ENCODE measurements at places on chromosomes 4 and X.

DNA sequence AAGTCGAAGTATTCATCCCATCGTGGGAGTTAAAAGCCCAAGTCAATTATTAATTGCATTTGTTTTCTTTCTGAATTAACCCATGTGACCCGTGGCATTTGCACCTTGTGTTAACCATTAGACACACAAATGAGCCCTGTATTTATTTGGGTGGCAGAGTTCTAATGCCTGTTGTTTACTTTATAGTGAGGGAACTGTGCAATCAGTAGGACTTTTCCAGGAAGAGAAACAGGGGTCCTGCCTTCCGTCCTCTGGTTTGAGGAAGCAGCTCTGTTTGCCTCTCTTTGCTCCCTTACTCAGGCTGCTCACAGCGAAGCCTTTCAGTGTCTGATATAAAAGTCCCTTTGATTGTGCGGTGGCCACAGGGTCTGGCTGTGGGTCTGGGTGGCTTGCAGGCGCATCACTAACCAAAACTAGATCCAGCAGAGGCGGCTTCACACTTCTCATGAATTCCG lies 263.6 kb downstream of the PTTG2 start:
- no peak for DNase-seq

DNA sequence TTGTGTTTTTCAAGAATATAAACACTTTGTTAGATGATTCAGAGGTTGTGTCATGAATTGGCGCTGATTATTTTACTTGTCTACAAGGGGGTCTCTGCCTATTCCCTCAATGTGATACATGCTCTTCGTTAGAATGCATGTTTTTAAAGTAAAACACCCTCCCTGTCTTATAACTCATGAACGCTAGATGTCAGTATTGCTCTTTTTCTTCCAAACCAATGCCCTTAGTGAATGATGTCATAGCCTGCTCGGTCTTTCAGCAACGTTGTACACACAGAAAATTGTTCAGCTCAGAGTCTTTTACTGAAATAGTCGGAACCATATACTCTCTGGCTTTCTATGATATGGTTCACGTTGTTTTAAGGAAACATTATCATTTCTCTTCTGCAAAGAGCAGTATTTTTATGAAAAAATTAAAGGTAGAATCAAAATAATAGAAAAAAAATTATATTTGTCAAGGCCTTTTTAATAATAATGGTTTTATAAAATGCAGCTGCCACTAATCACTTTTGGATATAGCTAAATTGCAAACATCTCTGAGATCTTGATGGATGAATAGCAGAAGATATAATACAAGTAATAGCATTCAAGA lies 292.9 kb downstream of the TLL1 start:
- peak; percentile 87 for DNase-seq

DNA sequence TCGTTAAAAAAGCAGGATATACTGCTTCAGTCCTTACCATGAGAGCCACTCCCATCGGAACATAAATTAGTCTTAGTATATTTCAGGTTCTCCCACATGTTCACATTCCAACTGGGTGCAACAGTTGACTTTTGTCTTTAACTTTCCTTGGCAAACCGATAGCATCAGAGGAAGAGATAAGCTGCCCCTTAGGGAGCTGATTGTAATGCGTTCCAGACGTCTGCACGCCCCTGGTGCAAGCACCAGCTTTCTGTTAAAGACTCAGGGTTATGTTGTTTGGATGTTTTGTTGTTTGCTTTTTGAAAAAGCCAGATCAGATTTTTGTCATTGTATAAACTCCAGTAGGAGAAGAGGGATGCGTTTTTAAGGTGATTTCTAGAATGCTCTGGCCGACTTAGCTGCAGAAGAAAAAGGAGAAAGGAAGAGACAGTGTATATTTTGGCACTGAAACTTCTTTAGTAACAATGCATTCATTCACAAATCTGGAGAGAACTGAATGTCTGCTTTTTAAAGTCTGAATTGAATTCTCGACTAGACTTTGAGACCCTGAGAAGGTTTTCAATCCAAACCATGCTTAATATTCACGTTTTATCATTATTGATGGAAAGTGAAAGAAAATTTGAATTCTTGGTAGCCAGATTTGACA lies 160.9 kb downstream of the CBR4 start:
- no peak for DNase-seq

DNA sequence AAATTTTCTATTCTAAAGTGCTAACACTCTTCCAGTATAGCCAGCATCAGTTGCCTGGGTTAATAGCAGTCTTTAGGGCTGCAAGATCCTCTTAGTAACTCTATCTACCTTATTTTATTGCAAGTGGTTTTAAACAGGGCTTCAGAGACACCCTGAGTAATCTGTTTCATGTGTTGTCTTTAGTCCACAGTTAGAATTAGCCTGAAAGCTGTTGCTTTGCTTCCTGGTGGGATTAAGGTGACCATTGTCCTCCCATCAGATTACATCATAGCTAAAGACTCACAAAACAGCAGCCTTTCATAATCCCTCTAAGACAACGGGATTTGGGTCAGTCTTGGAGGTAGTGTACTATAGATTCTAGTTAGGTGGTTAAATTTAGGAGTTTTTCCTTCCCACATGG lies 7.5 kb downstream of the UCHL1 start:
- no peak for DNase-seq

- no peak for DNase-seq
Observed at GRCh38 chrX:115324194-115324593, 34.7 kb downstream of the LUZP4 start.

DNA sequence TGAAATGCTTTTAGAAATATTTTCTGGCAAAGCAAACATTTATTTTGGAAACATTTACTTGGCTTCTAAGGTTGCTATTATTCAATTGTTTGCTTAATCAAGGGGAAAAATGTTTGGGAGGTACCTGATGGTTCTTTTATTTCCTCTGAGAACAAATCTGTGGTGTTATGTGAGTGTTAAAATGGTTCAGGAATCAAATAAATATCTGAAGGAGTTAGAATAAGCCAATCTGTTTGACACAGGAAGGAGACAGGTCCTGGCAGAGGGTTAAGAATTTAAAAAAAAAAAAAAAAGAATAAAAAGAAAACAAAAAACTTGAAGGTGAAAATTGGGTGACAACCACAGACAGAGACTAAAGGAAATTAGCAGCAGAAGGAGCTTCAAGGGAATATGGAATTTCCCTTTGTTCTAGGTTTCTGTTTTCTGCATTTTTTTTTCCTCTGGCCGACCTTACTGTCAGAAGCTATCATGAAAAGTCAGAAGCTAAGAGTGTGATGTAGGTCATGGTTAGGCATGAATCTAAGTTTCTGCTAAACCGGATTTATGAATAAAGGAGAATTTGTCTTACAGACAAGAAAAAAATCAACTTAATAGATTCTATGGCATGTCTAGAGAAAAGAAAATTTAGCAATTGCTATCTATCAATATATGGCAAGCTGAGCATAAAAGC lies 78.6 kb upstream of the PNPLA4 start:
- no peak for DNase-seq

DNA sequence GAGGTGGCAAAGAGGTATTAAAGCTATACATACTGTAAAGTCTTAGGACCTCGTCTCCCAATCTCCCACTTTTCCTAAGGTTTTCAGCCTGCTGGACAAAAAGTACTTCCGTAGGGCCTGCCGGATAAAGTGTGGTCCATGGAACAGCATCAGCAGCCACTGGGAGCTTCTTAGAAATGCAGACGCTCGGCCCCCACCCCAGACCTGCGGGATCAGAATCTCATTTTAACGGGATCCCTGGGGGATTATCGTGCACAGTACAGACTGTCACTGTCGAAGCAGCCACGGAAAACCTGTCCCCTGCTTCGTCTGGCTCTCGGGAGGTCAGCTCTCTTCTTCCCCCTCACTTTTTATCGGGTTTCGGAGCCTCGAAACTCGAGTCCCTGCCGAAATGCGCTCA lies 802 bp downstream of the ADGRG2 start:
- DNase-seq: no peak

DNA sequence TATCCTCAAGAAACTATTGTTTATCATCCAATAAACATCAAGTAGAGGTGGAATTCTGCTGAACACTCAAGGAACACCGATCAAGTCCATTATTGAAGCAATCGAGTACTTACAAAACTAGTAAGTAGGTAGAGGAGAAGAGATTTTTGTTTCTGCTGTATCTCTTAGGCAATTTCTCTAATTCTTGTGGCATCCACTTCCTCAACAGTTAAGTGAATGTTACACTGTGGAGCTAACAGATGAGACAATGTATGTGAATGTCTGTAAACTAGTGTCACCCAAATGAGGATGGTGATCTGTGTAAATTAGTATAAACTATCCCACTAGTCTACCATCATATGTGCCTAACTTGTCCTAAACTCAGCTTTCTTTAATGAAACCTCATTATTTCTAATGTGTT lies 261.6 kb downstream of the ARHGAP24 start:
- DNase-seq: no peak

DNA sequence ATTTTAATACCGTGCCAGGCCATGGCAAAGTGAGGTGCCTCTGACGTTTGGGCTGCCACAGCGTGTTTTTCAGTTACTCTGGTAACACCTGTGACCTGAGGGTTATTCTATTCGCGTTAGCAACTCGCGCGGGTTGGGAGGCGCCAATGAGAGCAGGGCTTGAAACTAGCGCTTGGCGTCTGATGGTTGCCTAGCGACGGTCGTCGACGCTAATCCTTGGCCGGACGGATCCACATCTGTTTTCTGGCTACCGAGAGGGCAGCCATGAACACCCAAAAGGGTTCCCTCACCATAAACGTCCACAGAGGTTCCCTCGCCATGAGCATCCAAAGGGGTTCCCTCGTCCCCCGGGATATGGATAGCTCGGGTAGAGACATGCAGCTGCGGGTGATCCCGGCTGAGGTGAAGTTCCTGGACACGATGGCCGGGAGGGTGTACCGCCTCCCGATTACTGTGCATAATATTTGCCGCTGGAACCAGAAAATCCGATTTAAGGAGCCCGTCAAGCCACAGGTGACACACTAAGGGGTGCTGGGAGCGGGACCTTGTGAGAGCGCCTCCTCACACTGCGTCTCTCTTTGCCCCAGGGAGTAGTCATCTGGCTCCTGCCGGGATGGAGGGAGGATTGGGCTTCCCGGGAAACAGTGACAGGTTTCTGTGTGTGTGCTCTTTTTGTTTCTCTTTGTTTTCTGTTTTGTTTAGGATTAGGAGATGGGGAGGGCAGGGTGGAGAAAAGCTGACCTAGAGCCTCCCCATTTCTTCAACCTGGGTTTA lies at the start of gene CFAP47:
Gene CFAP47 (plus strand): TSS at position 199 of the 774 bp plus-strand sequence. CDS start 66 bp downstream, at position 265.
- DNase-seq: no peak

DNA sequence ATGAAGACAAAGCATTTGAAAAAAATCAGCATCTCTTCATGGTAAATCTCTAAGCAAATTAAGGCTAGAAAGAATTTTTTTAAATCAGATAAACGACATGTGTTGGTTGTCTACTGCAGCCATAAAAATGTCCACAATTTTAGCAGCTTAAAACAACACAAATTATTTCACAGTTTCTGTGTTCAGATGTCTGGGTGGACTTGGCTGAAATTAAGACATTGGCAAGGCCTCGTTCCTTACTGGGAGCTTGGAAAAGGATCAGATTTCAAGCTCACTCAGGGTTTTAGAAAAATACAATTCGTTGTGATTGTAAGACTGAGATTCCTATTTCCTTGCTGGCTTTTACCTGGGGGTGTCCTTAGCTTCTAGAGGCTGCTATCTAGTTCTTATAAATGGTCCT lies 1470.6 kb downstream of the PCDH19 start:
- no peak for DNase-seq

DNA sequence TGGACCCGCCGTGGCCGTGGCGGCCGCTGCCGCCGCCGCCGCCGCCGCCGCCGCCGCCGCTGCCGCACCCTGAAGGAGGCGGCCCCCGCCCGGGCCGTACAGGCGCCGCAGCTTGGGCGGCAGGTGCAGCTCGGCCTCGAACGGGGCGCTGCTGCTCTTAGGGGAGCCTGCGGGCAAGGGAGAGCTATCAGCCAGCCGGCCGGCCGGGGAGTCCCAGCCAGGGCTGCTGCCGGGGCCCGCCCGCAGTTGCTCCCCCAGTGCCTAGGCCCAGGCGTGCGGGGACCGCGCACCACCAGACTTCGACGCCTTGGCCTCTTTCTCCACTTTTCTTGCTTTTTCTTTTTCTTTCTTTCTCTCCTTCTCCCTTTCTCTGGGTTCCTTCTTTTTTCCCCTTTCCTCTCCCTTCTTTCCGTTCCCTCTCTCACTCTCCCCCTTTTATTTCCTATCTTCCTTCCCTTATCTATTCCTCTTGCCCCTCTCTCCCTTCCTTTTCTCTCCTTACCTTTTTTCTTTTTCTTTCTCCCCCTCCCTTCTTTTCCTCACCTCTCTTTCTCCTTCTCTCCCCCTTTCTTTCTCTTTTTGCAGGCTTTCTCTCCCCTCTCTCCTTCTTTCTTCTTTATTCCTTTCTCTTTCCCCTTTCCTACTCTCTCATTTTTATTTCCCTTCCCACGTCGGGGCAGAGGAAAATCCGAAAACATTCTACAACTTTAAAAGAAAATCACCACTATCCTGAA lies 2.0 kb downstream of the ARX start:
- no peak for DNase-seq

DNA sequence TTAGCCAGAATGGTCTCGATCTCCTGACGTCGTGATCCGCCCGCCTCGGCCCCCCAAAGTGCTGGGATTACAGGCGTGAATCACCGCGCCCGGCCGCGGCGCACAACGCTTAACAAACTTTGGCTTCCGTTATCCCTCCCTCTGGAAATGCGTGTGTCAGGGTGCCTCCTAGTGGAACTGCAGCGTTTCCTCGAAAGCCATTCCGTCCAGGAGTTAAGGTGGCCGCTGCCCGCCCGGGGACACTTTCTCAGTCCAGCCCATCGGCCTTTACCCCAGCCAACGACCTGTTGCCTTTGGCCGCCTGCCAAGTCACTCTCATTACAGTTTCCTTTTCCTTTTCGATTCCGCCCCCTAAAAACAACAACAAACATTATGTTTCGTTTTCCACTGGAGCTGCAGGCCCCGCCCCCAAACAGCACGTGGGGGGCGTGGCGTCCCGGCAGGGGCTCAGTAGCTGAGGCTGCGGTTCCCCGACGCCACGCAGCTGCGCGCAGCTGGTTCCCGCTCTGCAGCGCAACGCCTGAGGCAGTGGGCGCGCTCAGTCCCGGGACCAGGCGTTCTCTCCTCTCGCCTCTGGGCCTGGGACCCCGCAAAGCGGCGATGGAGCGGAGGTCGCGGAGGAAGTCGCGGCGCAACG lies at the start of gene HERC5:
Gene HERC5 (plus strand): TSS at position 450 of the 637 bp plus-strand sequence. CDS start 151 bp downstream, at position 601.
- DNase-seq: no peak

- no peak for DNase-seq
Observed at GRCh38 chr4:46505131-46505530, 115.2 kb upstream of the GABRA2 start.

DNA sequence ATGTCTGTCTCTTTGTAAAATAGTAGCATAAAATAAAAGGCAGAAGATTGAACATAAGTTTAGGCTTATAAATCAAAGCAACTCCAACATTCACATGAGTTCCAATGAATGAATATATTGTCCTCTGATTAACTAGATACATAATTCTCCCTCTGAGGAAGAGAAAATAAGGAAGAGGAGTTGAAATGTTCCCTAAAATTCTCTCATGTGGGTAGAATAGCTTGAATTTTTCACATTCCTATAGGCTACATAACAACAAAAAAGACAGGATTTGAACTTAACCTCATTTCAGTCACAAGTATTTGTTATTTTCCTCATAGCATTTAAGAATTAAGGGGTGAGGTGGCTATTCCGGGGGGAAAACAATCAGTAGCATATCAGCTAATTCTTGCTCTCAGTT lies 462.4 kb upstream of the NDST4 start:
- no peak for DNase-seq

GRCh38 chrX:119690921-119691716 lies 1.8 kb downstream of the SEPTIN6 start:
- no peak for DNase-seq

- DNase-seq: no peak
Observed at GRCh38 chrX:23656091-23656490, 11.2 kb upstream of the PRDX4 start.

- DNase-seq: no peak
Observed at GRCh38 chr4:140472156-140472555, 25.9 kb downstream of the MGAT4D start.

- no peak for DNase-seq
Observed at GRCh38 chrX:7215842-7216241, 67.9 kb upstream of the PUDP start.

Measured in NCI-H1092 (cell line).